Thoracic aorta (tissue), 2 donors: ENCODE measurements at places on chromosomes 7 and 10.

DNA sequence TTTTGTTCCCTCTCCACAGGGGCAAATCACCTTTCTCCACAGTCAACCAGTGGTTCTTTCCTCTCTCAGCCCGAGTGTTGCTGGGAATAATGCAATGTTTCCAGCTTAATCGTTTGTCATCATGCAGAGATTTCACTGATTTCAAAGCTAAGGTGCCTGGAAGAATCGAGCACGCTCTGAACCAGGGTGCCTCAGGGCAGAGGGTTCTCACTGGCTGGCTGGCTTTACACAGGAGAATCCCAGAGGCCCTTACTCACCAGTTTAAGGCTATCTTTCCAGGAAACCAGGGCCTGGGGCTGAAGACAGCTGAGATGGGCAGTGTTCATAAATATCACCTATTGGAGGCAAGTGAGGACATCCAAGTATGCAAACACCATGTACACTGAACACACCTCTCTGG is 21.8 kb downstream of the PLXNA4 start:
- H3K27me3 ChIP-seq = no peaks in the 10 kb centered on the region
- H3K36me3 ChIP-seq = no peaks in the 10 kb centered on the region
- no peaks in the 10 kb centered on the region for H3K4me1 ChIP-seq
- DNase-seq = no peak
- no peak overlapping the region for H3K27ac ChIP-seq

DNA sequence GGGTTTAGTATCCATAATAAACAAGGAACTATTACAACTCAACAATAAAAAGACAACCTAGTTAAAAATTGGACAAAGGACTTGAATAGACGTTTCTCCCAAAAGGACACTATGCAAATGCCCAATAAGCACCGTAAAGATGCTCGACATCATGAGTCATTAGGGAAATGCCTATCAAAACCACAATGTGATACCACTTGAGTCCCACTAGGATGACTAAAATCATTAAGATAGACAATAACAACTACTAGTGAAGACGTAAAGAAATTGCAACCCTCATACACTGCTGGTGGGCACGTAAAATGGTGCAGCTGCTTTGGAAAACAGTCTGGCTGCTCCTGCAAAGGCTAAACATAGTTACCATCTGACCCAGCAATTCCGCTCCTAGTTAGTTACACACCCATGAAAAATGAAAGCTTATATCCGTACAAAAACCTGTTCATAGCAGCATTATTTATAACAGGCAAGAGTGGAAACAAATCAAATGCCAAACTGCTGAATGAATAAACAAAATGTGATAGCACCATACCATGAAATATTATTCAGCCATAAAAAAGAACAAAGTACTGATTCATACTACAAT is 17.3 kb downstream of the CCDC3 start:
- no peak overlapping the region for H3K4me3 ChIP-seq
- H3K4me1 ChIP-seq = no peaks in the 10 kb centered on the region
- H3K27ac ChIP-seq = no peak overlapping the region
- DNase-seq = no peak
- H3K27me3 ChIP-seq = no peaks in the 10 kb centered on the region

- H3K27me3 ChIP-seq = no peaks in the 10 kb centered on the region
- H3K27ac ChIP-seq = no peak overlapping the region
- H3K36me3 ChIP-seq = no peaks in the 10 kb centered on the region
- H3K4me1 ChIP-seq = no peaks in the 10 kb centered on the region
These were observed 3.5 kb downstream of the ANTXRL start for GRCh38 chr10:46290101-46290886.

- no peak overlapping the region for H3K4me3 ChIP-seq
- no peaks in the 10 kb centered on the region for H3K4me1 ChIP-seq
- H3K36me3 ChIP-seq = no peaks in the 10 kb centered on the region
- DNase-seq = no peak
- H3K27me3 ChIP-seq = no peaks in the 10 kb centered on the region
These were observed 87.1 kb downstream of the SRI start for GRCh38 chr7:88132725-88133124.

- no peaks in the 10 kb centered on the region for H3K36me3 ChIP-seq
- no peaks in the 10 kb centered on the region for H3K4me1 ChIP-seq
- H3K27me3 ChIP-seq = no peaks in the 10 kb centered on the region
- no peak overlapping the region for H3K4me3 ChIP-seq
- H3K27ac ChIP-seq = no peak overlapping the region
These were observed 246.1 kb downstream of the AUTS2 start for GRCh38 chr7:69844264-69844868.

GRCh38 chr10:62637249-62638061 is 167.1 kb upstream of the ADO start:
- DNase-seq = no peak
- H3K36me3 ChIP-seq = no peaks in the 10 kb centered on the region
- peak overlapping the region; percentile 55 for H3K4me3 ChIP-seq
- no peaks in the 10 kb centered on the region for H3K27me3 ChIP-seq
- peaks cover 3% of the 10 kb centered on the region for H3K4me1 ChIP-seq
- H3K27ac ChIP-seq = peak overlapping the region; percentile 44

GRCh38 chr7:100127866-100128636 is 1.3 kb downstream of the MBLAC1 start:
- no peak for DNase-seq
- H3K36me3 ChIP-seq = no peaks in the 10 kb centered on the region
- peak overlapping the region; percentile 97 for H3K4me3 ChIP-seq
- peaks cover 13% of the 10 kb centered on the region for H3K4me1 ChIP-seq
- no peaks in the 10 kb centered on the region for H3K27me3 ChIP-seq

DNA sequence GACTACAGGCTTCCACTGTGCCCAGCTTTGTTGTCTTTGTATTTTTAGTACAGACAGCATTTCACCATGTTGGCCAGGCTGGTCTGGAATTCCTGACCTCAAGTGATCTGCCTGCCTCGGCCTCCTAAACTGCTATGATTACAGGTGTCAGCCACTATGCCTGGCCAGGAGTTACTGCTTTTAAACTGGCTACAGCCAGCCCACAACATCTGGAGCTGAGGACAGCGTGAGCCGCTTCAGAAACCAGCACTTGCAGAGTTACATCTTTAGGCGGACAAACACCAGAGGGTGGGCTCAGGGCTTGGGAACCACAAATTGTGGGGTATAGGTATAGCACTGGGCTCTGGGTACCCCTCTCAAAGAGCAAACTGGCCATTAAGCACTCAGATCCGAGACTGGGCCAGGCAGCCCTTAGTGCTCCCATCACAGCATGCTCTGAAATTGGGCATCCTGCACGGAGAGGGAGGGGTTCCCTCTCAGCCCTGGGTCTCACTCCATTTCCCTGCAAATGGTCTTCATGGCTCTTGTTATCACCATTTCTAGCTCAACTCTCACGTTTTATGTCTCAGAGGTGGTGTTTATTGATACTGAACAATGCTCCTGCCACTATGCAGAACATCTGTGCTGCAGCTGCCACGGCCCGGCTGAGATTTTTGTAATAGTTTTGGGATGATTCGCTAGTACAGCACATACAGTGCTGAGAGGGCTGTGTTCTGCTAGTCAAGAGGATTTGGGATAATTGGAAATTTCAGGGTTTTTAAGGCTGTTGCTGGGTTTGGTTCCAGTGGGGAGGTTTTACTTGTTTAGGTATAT is 146.4 kb upstream of the LYZL2 start:
- no peak overlapping the region for H3K4me3 ChIP-seq
- DNase-seq = no peak
- H3K36me3 ChIP-seq = no peaks in the 10 kb centered on the region
- no peaks in the 10 kb centered on the region for H3K27me3 ChIP-seq
- H3K27ac ChIP-seq = peak overlapping the region; percentile 30

DNA sequence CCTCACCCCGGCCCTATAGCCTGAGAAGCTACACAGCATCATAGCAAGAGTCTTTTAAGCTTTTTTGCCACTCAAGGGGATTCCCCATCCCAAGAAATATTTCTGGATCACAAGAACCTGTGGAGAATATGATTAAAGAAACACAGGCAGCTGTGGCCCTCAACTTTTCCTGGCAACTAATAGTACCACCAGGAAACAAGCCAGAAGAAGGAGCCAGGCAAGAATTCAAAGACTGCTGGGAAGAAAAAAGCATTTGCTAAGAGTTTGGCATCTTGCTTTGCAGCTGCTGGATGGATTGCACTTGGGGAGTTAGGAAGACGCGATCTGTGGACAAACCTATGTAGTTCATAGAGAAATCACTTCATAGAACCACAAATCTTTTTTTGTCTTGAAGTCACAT is 437.8 kb downstream of the PLXDC2 start:
- H3K27me3 ChIP-seq = no peaks in the 10 kb centered on the region
- no peak for DNase-seq
- H3K4me1 ChIP-seq = peaks cover 11% of the 10 kb centered on the region
- no peak overlapping the region for H3K27ac ChIP-seq

DNA sequence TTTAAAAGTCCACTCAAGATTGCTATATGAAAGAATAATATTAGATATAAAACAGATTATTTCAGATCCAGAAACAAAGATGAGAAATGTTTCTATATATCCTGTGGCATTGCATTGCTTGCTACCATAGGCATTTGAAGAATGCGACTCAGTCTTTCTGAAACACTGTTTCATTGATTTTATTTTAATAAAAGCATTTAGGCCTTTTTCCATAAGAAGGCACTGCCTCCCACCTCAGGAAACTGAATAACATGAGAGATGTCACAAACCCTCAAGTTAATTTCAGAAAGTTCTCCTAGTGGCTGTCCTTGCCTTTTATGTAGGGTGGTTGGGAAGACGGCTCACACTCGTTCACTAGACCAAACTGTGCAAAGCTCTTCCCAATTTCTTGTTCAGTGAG is 23.3 kb downstream of the PRPS1L1 start:
- H3K27ac ChIP-seq = no peak overlapping the region
- H3K36me3 ChIP-seq = no peaks in the 10 kb centered on the region
- DNase-seq = no peak
- no peaks in the 10 kb centered on the region for H3K4me1 ChIP-seq

- no peak overlapping the region for H3K4me3 ChIP-seq
- no peak for DNase-seq
- no peaks in the 10 kb centered on the region for H3K27me3 ChIP-seq
- no peaks in the 10 kb centered on the region for H3K36me3 ChIP-seq
- H3K4me1 ChIP-seq = peaks cover 24% of the 10 kb centered on the region
These were observed 29.3 kb downstream of the TNS3 start for GRCh38 chr7:47552621-47553020.

DNA sequence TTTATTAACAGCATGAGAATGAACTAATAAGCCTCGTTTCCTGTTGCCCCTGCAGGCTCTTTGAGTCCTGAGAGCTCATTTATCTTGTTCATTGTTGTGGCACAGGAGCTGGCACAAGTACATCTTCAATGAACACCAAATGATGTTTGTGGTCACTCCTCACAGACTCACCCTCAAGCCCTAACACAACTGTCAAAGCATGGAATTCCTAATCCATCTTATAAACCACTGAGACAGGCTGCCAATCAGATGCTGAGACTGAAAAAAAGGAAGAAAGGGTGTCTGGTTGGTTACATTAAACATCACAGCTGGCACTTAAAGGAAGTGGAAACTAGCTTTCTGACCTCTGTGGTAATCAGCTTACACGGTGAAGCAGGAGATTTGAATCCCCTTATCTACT is 7.7 kb upstream of the CCDC172 start:
- no peaks in the 10 kb centered on the region for H3K36me3 ChIP-seq
- H3K4me1 ChIP-seq = no peaks in the 10 kb centered on the region
- no peak for DNase-seq
- no peak overlapping the region for H3K4me3 ChIP-seq
- no peaks in the 10 kb centered on the region for H3K27me3 ChIP-seq

DNA sequence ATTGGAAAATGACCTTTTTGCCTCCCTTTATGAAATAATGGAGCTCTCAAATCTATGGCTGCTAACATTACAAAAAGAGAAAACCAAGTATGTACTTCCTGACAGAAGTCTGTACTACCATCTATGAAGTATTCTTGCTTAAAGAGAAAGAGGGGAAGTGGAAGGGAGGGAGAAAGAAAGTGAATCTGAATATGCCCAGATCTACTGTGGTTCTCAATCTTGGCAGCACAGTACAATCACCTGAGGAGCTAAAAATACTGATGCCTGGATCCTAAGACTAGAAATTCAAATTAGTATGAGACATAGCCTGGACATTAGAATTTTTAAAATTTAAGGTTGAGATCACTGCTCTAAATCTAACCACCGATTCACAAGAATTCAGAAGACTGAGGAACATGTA is 85.2 kb downstream of the IGF2BP3 start:
- H3K27ac ChIP-seq = no peak overlapping the region
- no peaks in the 10 kb centered on the region for H3K27me3 ChIP-seq
- no peak overlapping the region for H3K4me3 ChIP-seq
- DNase-seq = no peak

- no peak for DNase-seq
- peak overlapping the region; percentile 87 for H3K4me3 ChIP-seq
- peak overlapping the region; percentile 74 for H3K27ac ChIP-seq
- no peaks in the 10 kb centered on the region for H3K27me3 ChIP-seq
- H3K36me3 ChIP-seq = no peaks in the 10 kb centered on the region
These were observed 797 bp upstream of the STMP1 start for GRCh38 chr7:135661311-135662122.

DNA sequence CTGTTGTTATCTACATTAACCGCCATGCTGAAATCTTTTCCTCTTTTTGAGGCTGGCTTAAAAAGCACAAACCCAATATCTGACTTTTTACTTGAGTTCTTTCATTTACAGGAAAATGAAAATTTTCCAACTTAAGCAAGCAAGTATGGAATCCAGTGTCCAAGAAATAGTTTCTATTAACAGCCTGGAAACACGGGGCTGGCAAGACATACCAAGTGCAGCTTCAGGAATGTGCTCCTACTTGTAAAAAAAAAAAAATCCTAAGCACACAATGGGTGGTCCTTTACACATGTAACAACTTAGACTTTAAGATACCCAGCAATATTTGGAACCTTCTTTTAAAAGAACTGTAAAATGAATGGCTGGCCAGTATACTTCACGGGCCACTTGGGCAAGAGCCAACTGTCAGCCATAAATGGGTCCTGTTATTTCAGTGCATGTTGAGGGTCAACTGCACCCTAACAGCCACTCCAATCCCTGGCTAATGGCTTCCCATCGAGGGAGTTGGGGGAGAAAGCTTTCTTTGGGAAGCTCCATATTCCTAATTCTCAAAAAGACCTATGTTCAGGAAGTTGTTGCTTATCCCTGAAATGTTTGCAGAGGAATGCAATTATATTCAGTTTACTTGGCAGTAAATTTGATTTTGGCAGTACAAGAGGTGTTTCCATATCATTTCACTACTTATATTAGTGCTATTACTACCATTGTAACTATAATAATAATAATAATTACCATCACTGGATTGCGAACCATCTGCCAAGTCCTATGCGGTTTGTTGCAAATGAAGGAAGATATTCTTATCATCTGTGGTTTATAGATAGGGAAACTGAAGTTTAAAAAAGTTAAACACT is 236.4 kb upstream of the TMEM72 start:
- no peaks in the 10 kb centered on the region for H3K27me3 ChIP-seq
- no peak overlapping the region for H3K4me3 ChIP-seq
- no peaks in the 10 kb centered on the region for H3K36me3 ChIP-seq
- DNase-seq = no peak
- peaks cover 28% of the 10 kb centered on the region for H3K4me1 ChIP-seq

- no peak overlapping the region for H3K27ac ChIP-seq
- H3K4me3 ChIP-seq = no peak overlapping the region
- H3K4me1 ChIP-seq = no peaks in the 10 kb centered on the region
These were observed 1194.3 kb upstream of the CELF2 start for GRCh38 chr10:9823268-9823930.

GRCh38 chr10:48363617-48364355 is 57.3 kb downstream of the MAPK8 start:
- H3K27ac ChIP-seq = no peak overlapping the region
- no peaks in the 10 kb centered on the region for H3K27me3 ChIP-seq
- peaks cover 13% of the 10 kb centered on the region for H3K4me1 ChIP-seq
- no peaks in the 10 kb centered on the region for H3K36me3 ChIP-seq
- no peak for DNase-seq

- H3K4me1 ChIP-seq = peaks cover 5% of the 10 kb centered on the region
- no peak overlapping the region for H3K4me3 ChIP-seq
- no peak for DNase-seq
- H3K27ac ChIP-seq = no peak overlapping the region
- no peaks in the 10 kb centered on the region for H3K36me3 ChIP-seq
- H3K27me3 ChIP-seq = no peaks in the 10 kb centered on the region
These were observed 984.1 kb downstream of the LRMDA start for GRCh38 chr10:76415554-76415953.
